ENCODE measurements at places on chromosomes 6 and 20. TPM values are rescaled to one million over a fixed set of nuclear protein-coding genes. Genes with fewer than 3 reads are reported as not detected.

The ENPP5 gene
- not detected for total RNA-seq

The FGD2 gene
- not detected for total RNA-seq

The GPR6 gene
- total RNA-seq = not detected

The ZSCAN12 gene
- total RNA-seq = 4.4 TPM

The GHRH gene
- not detected for total RNA-seq

The AGER gene
- total RNA-seq = 12.0 TPM

The LTB gene
- 1.2 TPM for total RNA-seq

The JAG1 gene
- total RNA-seq = 31.7 TPM

The LINC00237 gene
- not detected for total RNA-seq

The VARS2 gene
- 32.5 TPM for total RNA-seq

The ABHD16B gene
- not detected for total RNA-seq

The MCM8 gene
- total RNA-seq = 14.4 TPM
